ENCODE measurements at places on chromosomes 6 and 20.

- no peak overlapping the region for H3K27ac ChIP-seq
- no peaks in the 10 kb centered on the region for H3K27me3 ChIP-seq
- H3K4me3 ChIP-seq = no peak overlapping the region
- no peaks in the 10 kb centered on the region for H3K36me3 ChIP-seq
Observed at GRCh38 chr20:22533823-22534751, 50.3 kb downstream of the FOXA2 start.

GRCh38 chr6:83307849-83308248 lies 114.7 kb downstream of the RWDD2A start:
- H3K4me1 ChIP-seq = no peaks in the 10 kb centered on the region
- H3K4me3 ChIP-seq = no peak overlapping the region
- H3K27me3 ChIP-seq = no peaks in the 10 kb centered on the region
- no peak overlapping the region for H3K27ac ChIP-seq

- H3K27ac ChIP-seq = no peak overlapping the region
- H3K4me1 ChIP-seq = peaks cover 3% of the 10 kb centered on the region
- H3K27me3 ChIP-seq = no peaks in the 10 kb centered on the region
- no peak overlapping the region for H3K4me3 ChIP-seq
Observed at GRCh38 chr6:15357782-15358181, 111.9 kb downstream of the JARID2 start.

GRCh38 chr20:21053002-21053762 lies 53.0 kb downstream of the LINC00237 start:
- H3K36me3 ChIP-seq = no peaks in the 10 kb centered on the region
- no peak overlapping the region for H3K27ac ChIP-seq
- peaks cover 13% of the 10 kb centered on the region for H3K27me3 ChIP-seq
- DNase-seq = no peak

DNA sequence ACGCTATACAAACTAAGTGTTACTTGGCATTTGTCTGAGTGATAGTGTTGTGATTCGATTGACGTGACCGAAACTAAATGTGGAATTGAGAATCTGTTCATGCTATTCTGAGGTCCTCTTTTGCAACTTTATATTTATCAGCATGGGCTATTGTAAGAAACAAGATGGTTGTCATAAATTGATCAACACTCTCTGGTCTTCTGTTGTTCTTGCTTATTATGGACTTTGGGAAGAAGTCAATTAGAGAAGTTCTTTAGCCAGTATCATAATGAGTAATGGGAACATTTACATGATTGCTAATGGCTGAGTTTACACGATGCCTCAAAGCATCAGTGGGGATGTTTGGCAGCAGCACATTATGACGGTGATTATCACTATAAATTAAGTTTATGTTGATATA lies 195.0 kb downstream of the CD83 start:
- no peaks in the 10 kb centered on the region for H3K27me3 ChIP-seq
- no peak overlapping the region for H3K4me3 ChIP-seq
- no peak overlapping the region for H3K27ac ChIP-seq
- H3K4me1 ChIP-seq = peaks cover 7% of the 10 kb centered on the region
- DNase-seq = no peak
- H3K36me3 ChIP-seq = no peaks in the 10 kb centered on the region

- H3K4me1 ChIP-seq = peaks cover 19% of the 10 kb centered on the region
Observed at GRCh38 chr6:44388135-44388487, 605 bp downstream of the CDC5L start.

DNA sequence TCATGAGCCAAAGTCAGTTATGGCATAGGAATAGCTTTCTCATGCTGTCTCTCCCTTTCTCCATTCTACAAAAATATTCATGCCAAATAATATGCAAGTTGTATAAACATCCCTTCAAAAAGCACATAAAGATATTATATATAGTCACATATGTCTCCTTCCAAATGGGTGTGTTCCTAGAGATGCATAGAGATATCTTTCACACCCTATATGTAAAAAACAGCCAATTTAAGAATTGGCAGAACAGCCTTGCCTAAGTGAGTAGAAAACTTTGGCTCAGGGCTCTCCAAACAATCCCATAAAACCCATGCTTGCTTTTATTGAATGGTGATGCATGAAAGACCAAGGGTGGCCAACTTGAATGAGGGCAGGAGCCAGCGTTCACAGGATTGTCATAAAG lies 274.7 kb upstream of the SUPT3H start:
- H3K27ac ChIP-seq = no peak overlapping the region
- no peak overlapping the region for H3K4me3 ChIP-seq
- no peaks in the 10 kb centered on the region for H3K4me1 ChIP-seq
- no peaks in the 10 kb centered on the region for H3K27me3 ChIP-seq
- DNase-seq = no peak

DNA sequence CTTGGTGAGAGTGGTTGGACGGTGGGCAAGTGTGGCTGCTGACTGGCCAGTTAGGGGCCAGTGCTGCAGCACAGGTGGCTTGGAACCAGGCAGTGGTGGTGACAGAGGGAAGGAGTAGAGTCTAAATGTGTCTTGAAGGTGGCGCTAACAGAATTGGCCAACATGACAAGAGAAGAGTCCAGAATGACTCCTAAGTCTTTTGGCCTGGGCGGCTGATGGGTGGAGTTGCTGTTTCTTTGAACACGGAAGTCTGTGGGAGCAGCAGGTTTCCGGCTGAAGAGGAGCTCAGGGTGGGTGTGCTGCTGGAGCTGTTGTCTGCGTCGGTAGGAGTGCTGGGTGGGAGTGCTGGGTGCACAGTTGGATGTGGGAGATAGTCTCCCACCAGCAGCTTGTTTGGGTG lies 10.1 kb downstream of the LSM14B start:
- no peak for DNase-seq
- no peak overlapping the region for H3K27ac ChIP-seq
- no peaks in the 10 kb centered on the region for H3K27me3 ChIP-seq
- peaks cover 46% of the 10 kb centered on the region for H3K4me1 ChIP-seq
- H3K4me3 ChIP-seq = no peak overlapping the region
- peaks cover 96% of the 10 kb centered on the region for H3K36me3 ChIP-seq

DNA sequence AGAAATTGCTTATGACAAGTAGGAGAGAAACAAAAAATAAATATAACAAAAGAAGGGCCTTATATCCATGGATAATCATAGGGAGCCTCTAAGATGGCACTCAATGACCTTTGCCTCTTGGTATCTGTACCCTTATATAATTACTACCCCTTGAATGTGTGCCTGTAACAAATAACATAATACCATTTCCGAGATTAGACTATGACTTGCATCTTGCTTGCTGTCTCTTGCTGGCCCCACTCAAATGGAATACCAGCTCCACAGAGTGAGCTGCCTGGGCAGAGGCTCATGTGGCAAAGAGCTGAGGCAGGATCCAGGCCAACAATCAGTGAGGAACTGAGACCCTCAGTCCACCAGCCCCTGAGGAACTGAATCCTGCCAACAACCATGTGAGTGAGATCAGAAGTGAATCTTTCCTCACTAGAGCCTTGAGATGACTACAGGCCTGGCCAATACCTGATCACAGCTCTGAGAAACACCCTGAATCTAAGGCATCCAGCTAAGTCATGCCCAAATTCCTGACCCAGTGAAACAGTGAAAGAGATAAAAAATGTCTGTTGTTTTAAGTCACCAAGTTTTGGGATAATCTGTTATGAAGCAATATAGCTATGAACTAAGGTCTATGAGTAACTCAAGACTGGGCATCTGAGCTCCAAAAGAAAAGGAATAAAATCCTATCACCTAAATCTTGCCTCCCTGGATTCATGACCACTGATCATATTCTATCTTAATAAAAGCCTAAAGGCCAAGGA lies 5.5 kb downstream of the KATNA1 start:
- no peak overlapping the region for H3K4me3 ChIP-seq
- no peak overlapping the region for H3K27ac ChIP-seq
- H3K27me3 ChIP-seq = no peaks in the 10 kb centered on the region
- H3K36me3 ChIP-seq = peaks cover 4% of the 10 kb centered on the region
- H3K4me1 ChIP-seq = peaks cover 5% of the 10 kb centered on the region
- DNase-seq = no peak

DNA sequence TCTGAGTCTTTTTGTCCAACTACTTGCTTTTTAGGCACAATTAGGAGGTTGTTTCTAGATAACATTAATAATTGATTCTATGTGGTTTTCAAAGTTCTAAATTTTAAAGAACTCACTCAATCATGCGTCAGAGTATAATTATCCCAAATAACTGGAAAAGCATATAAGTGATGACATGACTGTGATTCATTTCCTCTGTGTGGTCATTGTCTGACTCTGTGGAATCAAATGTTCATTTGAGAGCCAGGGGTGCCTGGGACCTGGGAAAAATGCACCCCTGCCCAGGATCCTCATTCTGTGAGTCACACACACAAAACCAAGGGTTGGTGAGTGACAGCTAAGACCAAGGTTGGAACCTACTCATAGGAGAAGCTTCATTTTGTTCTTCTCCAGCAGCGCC lies 127.1 kb upstream of the MLIP start:
- no peaks in the 10 kb centered on the region for H3K27me3 ChIP-seq
- H3K4me3 ChIP-seq = no peak overlapping the region
- H3K36me3 ChIP-seq = no peaks in the 10 kb centered on the region

- no peaks in the 10 kb centered on the region for H3K36me3 ChIP-seq
- H3K4me1 ChIP-seq = peaks cover 10% of the 10 kb centered on the region
- no peak for DNase-seq
- no peak overlapping the region for H3K27ac ChIP-seq
- no peaks in the 10 kb centered on the region for H3K27me3 ChIP-seq
- peak overlapping the region; percentile 75 for H3K4me3 ChIP-seq
Observed at GRCh38 chr20:25389401-25389857, 1.2 kb downstream of the ABHD12 start.

- H3K4me1 ChIP-seq = peaks cover 8% of the 10 kb centered on the region
- DNase-seq = no peak
- H3K27ac ChIP-seq = no peak overlapping the region
- no peaks in the 10 kb centered on the region for H3K36me3 ChIP-seq
- no peaks in the 10 kb centered on the region for H3K27me3 ChIP-seq
- H3K4me3 ChIP-seq = no peak overlapping the region
Observed at GRCh38 chr6:166476634-166477215, 94.0 kb upstream of the MPC1 start.

DNA sequence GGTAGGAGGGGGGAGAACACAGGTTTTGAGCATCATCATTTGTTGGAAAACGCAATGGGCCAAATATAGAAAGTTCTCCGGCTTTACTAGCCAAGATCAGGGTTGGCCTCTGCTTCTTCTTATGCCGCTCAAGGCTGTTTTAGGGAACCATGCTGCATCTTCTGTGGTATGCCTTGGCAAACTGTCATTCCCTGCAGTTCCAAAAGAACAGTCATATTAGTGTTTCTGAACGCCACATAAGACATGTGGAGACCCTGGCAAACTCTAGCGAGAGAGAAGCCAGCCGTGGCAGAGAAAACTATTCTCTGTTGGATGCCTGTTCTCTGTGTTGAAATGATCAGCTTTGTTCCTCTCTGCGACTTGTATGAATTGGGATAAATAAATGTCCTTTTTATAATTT lies 10.8 kb downstream of the ACTR5 start:
- H3K36me3 ChIP-seq = peaks cover 94% of the 10 kb centered on the region
- no peaks in the 10 kb centered on the region for H3K27me3 ChIP-seq
- H3K4me1 ChIP-seq = no peaks in the 10 kb centered on the region
- no peak overlapping the region for H3K27ac ChIP-seq
- no peak overlapping the region for H3K4me3 ChIP-seq

DNA sequence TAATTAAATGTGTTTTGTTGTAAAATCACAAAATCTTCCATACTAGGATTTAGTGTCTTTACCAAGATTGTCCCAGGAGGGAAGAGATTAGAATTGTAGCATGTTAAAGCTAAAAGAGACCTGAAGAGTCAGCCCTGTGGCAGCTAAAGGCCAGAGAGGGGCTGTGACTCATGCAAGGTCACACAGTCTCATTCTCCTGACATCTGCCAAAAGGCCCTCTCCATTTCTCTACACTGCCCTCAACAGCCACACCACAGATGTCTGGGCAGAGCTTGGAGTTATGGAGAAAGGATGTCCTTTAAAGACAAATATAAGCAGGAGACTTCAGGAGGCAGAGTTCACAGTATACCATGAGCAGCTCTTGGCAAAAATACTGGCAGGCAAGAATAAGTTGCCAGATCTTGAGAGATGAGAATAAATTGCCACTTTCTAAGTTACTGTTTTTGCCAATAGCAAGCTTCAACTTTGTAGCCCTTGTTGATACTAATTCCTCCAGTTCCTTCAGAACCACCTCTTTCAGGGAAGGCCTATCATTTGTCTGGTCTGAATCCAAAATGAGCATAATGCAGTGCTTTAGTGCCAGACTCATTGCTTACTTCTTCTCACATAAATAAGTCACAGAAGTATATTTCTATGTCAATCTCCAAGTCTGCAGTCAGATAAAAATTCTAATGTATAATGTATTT lies 41.7 kb downstream of the AKIRIN2 start:
- no peak overlapping the region for H3K27ac ChIP-seq
- H3K36me3 ChIP-seq = peaks cover 31% of the 10 kb centered on the region
- no peak for DNase-seq
- H3K27me3 ChIP-seq = no peaks in the 10 kb centered on the region
- H3K4me1 ChIP-seq = peaks cover 8% of the 10 kb centered on the region

- no peak overlapping the region for H3K4me3 ChIP-seq
- peaks cover 3% of the 10 kb centered on the region for H3K4me1 ChIP-seq
- peak; percentile 12 for DNase-seq
- no peaks in the 10 kb centered on the region for H3K27me3 ChIP-seq
Observed at GRCh38 chr6:151005896-151006632, 140.6 kb downstream of the MTHFD1L start.

DNA sequence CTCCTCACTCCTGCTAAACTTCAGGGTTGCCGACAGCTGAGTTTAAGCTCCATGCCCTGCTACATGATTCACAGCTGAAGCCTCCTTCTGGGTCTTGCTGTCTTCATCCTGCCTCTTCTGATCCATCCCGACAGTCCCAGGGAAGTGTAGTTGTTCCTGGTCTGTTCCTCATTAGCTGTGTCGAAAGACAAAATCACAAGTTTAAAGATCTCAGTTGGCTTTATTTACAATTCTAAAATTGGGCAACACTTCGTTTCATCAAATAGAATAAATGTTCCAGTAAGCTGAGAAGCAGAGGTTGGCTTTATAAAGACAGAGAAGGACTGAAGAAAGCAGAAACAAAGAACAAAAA lies 4.1 kb upstream of the SLC2A10 start:
- DNase-seq = no peak
- H3K27ac ChIP-seq = no peak overlapping the region
- no peaks in the 10 kb centered on the region for H3K36me3 ChIP-seq
- H3K27me3 ChIP-seq = peaks cover 24% of the 10 kb centered on the region

- H3K4me1 ChIP-seq = peaks cover 50% of the 10 kb centered on the region
- H3K27ac ChIP-seq = peak overlapping the region; percentile 83
- DNase-seq = peak; percentile 31
- no peaks in the 10 kb centered on the region for H3K27me3 ChIP-seq
- H3K4me3 ChIP-seq = peak overlapping the region; percentile 71
Observed at GRCh38 chr6:25042036-25042521, 106.3 kb upstream of the RIPOR2 start.

DNA sequence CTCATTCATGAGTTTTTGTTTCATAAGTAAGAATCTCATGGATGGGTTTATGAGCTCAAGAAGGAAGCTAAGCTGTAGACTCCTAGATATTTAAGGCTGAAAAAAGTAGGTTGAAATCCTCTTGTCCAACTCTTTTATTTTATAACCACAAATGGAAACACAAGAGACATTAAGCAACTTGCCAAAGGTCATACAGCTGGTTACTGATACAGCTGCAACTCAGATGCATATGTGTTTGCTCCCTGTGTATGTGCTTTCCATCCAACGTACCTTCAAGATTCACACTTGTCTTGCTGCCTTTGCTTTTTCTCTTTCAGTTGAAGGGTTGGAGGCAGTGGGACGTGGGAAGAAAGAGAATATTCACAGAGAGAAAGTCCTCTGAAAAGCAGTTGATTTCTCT lies 153.5 kb upstream of the STMND1 start:
- no peaks in the 10 kb centered on the region for H3K27me3 ChIP-seq
- H3K36me3 ChIP-seq = no peaks in the 10 kb centered on the region
- no peak overlapping the region for H3K27ac ChIP-seq
- no peak for DNase-seq
- H3K4me1 ChIP-seq = no peaks in the 10 kb centered on the region
- H3K4me3 ChIP-seq = no peak overlapping the region

Data from CD4-positive, alpha-beta T cell (primary cell).